ENCODE measurements at places on chromosomes 2 and 18. TPM values are rescaled to one million over a fixed set of nuclear protein-coding genes. Genes with fewer than 3 reads are reported as not detected.

Gene CYBRD1
- polyA plus RNA-seq, result 34.0 TPM

Gene VAMP8
- polyA plus RNA-seq, result 85.7 TPM

Gene CLHC1
- 30.4 TPM for polyA plus RNA-seq

Gene MAP3K19
- 0.30 TPM for polyA plus RNA-seq

Gene WDR12
- 107 TPM for polyA plus RNA-seq

Gene THADA
- 42.0 TPM for polyA plus RNA-seq

Gene DSC2
- polyA plus RNA-seq, result 47.5 TPM

All from renal pelvis (tissue), 12 donors.